ENCODE measurements at places on chromosomes 16 and 17.

GRCh38 chr16:75322740-75323139, 71.3 kb upstream of the BCAR1 start:
- no peak for DNase-seq

DNA sequence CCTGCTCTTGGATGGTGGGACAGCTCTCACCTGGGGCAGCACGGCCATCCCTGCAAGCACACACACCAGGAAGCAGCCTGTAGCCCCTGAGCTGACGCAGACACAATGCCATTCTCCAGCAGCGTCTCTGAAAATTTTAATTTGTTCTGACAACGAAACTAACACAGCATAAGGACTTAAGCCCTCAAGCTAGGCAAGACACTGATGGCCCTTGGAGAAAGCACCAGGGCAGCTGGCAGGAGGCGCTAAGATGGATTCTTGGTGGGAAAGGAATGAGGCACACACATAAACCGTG, 2.7 kb upstream of the LIMD2 start:
- no peak for DNase-seq

GRCh38 chr17:78496311-78496710, 80.9 kb downstream of the DNAH17 start:
- DNase-seq: no peak

DNA sequence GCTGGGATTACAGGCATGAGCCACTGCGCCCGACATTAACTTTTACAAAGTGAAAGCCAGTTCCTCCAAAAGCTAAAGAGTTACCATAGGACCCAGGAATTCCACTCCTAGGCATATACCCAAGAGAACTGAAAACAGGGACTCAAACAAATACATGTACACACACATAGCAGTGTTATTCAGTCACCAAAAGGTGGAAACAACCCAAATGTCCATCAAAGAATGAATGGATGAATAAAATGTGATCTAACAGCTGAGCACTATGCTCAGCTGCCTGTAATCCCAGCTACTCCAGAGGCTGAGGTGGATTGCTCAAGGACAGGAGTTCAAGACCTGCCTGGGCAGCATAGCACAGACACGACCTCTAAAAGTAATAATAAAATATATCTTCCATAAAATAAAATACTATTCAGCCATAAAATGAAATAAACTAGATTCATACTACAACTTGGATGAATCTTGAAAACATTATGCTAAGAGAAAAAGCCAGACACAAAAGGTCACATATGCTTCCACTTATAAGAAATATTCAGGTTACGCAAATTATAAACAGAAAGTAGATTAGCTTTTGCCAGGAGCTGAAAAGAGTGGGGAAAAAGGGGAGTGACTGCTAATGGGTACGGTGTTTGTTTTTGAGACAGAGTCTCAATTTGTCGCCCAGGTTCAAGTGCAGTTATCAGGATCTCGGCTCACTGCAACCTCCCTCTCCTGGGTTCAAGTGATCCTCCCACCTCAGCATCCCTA, 9.3 kb upstream of the USP7 start:
- no peak for DNase-seq

DNA sequence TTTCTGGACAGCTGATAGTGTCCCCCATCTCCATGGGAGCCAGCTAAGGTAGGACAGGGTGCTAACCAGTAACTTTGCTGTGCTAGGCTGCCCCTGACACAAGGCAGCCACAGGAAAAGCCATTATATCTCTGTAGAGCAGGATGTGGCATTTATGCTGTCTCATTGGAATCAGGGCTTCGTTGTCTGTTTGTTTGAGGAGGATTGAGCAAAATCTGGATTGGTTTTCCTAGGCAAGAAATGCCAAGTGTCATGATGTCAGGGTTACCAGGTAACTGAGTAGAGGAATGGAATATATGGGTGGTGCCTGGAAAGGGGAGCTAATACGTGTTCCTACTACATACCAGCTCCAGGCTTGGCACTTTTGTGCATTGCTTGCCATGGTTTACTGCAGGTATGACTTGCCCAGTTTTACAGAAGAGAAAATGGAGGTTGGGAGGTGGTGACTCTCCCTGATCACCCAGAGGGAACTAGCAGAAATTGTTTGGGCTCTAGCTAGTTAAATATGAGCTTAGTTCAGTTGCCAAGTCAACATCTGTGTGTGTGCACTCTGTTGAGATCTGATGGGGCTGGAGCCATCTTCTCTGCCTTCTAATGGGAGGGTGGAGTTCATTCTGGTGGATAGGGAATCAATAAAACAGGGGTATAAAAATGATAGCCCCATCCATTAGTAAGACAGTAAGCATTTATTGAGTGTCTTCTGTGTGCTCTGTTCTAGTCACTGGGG, 33.9 kb downstream of the GNAO1 start:
- DNase-seq: no peak

DNA sequence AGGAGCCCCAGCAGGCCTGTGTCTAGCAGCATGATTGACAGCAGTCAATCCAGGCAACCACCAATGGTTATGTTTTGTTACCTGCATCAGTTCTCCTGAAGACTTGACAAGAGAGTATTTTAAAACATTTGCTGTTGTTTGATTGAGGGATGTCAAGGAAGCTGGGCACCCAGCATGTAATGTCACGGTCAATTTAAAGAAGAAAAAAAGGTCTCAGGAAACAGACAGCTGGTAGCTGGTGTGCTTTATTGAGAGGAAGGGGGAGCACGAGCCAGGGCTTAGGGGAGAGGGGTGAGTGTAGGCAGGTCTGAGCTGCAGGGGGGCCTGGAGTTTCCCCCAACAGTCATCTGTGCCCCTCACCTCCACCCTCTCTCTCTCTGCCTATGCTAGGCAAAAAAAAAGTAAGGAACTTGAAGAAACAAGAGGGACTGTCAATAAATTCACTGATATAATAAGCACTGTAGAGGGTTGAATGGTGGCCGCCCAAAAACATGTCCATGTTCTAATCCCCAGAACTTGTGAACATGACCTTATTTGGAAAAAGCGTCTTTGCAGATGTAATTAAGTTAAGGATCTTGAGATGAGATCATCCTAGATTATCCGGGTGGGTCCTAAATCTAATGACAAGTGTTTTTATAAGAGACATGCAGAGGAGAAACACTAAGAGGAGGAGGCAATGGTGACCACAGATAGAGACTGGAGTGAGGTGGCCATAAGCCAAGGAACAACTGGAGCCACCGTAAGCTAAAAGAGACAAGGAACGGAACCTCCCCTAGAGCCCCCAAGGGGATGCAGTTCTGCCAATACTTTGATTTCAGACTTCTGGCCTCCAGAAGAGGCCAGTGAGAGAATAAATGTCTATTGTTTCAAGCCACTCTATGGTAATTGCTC, 14.5 kb downstream of the TSPOAP1 start:
- DNase-seq: no peak

- no peak for DNase-seq
These were observed 7.9 kb downstream of the APOH start for GRCh38 chr17:66221343-66221742.

DNA sequence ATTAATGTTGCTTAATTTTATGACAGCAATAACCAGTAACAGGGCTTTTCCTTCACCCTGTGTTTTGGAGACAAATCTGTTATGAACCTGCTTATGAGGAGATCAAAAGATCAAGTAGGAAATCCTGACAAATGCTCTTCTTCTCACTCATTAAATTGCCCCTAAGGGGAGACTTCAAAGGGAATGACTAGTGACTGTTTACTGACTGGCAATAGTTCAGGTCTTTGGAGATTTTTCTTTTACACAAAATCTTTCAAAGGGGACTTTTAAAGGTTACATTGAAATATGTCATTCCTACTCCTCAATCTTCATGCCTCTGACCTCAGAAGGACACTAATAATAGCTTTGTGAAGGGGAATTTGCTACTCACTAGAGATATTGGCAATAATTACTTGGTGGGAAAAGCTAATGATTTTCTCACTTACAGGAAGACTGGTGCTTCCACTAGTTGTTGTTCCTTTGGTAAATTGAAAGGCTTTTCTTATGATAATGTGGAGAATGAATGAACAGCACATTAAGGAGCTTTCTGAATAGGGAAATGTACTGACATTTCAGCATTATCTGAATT, 292.9 kb upstream of the CA10 start:
- DNase-seq: no peak

- no peak for DNase-seq
These were observed at the start of gene TLCD2 for GRCh38 chr17:1709971-1710806. TLCD2 (minus strand) TSS chr17:1710377; CDS start chr17:1710242, 135 bp downstream.

DNA sequence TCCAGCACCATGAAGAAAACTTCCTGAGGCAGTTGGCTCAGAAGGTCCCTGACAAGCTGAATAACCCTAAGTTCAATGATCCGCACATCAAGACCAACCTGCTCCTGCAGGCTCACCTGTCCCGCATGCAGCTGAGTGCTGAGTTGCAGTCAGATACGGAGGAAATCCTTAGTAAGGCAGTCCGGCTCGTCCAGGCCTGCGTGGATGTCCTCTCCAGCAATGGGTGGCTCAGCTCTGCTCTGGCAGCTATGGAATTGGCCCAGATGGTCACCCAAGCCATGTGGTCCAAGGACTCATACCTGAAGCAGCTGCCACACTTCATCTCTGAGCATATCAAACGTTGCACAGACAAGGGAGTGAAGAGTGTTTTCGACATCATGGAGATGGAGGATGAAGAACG, 88.4 kb upstream of the SMURF2 start:
- DNase-seq: no peak

GRCh38 chr17:78147315-78147998, 1.3 kb downstream of the C17orf99 start:
- DNase-seq: no peak

- DNase-seq: peak; percentile 6
These were observed 477 bp downstream of the NTAN1 start for GRCh38 chr16:15055141-15056053.

DNA sequence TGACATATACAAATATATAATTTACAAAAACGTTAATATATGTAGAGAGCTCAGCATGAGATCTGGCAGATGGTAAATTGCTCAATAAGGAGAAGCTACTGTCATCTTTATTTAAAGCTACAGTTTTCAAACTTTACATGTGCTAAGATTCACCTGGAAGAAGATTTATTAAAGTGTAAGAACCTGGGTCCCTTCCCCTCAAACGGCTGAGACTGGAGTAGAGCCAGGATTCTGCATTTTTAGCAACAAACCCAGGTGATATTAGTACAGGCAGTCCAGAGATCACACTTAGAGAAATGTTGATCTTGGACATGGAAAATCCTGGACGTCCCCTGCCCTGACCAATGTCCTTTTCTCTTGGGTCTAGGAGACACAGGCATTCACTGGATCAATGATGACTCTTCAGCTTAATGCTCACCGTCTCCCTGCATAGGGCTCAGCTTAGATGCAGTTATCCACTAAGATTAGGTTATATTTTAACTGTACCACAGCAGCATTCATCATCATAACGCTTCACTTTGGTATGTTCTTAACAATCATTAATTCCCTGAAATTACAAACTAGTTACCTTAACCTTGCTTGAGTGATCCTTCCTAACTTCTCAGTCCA, 20.4 kb downstream of the CDR2 start:
- DNase-seq: no peak

- no peak for DNase-seq
These were observed 6.2 kb downstream of the SP2 start for GRCh38 chr17:47902039-47902744.

- DNase-seq: no peak
These were observed 500.3 kb upstream of the CDH11 start for GRCh38 chr16:65622151-65622550.

GRCh38 chr16:25340973-25341372, 83.3 kb upstream of the ZKSCAN2 start:
- no peak for DNase-seq

DNA sequence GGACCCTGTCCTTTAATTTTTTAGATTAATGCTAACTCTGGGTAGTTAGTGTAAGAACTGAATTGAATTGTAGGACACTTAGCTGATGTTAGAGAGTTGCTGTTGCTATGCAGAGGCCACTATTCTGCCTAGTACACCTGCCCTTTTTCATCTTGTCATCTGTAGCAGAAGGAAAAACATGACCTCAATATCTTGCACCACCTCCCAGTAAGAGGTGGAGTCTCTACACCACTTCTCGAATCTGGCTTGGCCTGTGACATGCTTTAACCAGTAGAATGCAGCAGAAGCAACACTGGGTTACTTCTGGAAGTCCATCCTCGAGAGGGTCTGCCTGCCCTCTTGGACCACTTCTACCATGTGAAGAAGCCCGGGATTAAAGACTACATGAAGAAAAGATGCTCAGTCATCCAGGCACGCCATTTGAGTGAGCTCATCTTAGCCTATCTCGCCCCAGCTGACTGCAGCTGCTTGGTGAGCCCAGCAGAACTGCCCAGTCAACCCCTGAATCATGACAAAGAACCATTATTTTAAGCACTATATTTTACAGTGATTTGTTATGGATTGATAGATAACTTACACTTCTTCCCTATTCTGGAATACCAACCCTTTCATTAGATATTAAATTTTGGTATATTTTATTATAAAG, 153.5 kb downstream of the MYO1D start:
- DNase-seq: no peak

DNA sequence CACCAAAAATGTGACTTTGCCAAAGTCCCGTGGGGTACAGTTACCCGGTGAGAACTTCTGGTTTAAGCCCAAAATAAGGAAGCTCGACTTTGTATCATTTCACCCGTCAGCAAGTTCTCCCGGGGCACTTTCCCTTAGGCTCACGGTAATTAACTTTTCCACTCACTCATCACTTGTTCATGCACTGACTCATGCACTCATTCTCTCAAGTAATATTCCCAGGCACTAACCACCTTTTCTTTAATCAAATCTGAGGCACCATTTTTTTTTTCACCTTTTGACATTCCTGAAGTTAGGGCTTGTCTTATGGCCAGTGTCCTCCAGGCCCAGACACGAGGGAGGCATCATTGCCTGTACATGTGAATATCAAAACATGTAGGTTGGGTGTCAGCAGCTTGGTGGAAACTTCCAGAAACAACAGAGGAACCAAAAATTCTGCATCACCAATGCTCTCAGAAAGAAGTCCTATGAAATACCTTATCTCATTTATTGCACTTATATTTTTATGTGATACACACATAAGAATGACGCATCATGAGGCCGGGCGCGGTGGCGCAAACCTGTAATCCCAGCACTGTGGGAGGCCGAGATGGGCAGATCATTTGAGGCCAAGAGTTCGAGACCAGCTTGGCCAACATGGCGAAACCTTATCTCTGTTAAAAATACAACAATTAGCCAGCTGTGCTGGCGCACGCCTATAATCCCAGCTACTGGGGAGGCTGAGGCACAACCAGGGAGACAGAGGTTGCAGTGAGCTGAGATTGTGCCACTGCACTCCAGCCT, 36.1 kb upstream of the ATP2C2 start:
- no peak for DNase-seq

- no peak for DNase-seq
These were observed 126.0 kb downstream of the ABCA8 start for GRCh38 chr17:68829211-68829610.

Data from CD4-positive, alpha-beta T cell treated with Interleukin-10 for 1 hour (primary cell).